ENCODE measurements at places on chromosomes 13 and 19. TPM values are rescaled to one million over a fixed set of nuclear protein-coding genes. Genes with fewer than 3 reads are reported as not detected.

DNA sequence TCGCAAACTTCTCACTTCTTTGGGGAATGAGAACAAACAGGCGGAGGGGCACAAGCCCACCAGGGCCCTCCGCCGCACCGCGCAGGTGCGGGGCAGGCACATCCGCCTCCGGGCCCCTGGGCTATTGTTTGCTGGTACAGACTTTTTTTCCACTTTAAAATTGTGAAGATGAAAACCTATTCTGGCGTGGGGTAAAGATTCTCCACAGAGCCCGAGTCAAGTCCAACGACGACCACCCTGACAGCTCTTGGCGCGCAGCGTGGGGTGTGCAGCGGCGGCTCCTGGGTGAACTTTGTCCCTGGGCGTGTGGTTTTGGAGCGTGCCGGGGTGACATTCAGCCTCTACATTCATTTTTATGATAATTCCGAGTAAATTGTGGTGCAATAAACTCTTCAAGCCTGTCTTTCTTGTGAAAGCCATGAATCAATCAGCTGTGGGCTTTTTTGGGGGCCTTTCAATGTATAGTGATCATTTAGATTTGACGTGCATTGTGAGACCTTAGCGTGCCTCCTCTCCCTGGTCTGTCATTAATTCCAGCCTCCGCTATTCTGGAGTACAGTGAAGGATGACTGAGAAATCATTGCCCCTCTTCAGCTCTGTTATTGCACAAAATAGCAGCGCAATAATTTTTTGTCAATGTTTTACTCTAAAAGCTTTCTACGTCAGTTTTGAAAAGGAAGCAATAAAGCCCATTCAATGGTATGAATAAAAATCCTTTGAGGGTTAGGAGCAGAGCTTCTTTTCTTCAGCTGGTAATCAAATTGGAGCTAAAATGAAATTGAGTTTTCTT, 90.0 kb downstream of the TEX29 start:
- H3K36me3 ChIP-seq = no peaks in the 10 kb centered on the region
- H3K4me3 ChIP-seq = no peak overlapping the region
- H3K4me1 ChIP-seq = no peaks in the 10 kb centered on the region
- peaks cover 21% of the 10 kb centered on the region for H3K27me3 ChIP-seq
- no peak overlapping the region for H3K27ac ChIP-seq

GRCh38 chr13:99792079-99792921, 179.3 kb downstream of the ZIC5 start:
- no peaks in the 10 kb centered on the region for H3K27me3 ChIP-seq
- no peak for DNase-seq
- no peak overlapping the region for H3K27ac ChIP-seq

The CNFN gene
- total RNA-seq = 2.2 TPM

DNA sequence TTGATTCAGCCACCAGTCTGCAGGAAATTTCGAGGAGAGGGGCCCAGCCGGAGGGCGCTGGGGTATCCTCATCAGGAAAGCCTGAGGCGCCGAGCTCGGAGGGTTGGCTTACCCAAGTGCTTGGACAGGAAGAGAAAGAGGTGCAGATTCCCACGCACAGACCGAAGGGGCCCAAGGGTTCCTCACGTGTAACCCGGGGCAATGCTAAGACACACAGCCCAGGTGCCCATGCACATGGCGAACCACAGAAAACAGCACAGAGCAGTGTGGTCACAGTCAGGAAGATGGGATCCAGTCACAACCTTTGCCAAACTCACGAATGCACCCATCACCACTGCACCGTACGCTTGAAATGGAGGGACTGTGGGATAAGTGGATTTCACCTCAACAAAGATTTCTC, 30.9 kb downstream of the GRTP1 start:
- H3K4me1 ChIP-seq = no peaks in the 10 kb centered on the region
- no peak overlapping the region for H3K27ac ChIP-seq
- no peaks in the 10 kb centered on the region for H3K27me3 ChIP-seq
- H3K4me3 ChIP-seq = no peak overlapping the region

GRCh38 chr19:44737238-44738071, 11.1 kb upstream of the BCL3 start:
- H3K27me3 ChIP-seq = no peaks in the 10 kb centered on the region
- peaks cover 11% of the 10 kb centered on the region for H3K4me1 ChIP-seq
- no peaks in the 10 kb centered on the region for H3K36me3 ChIP-seq
- DNase-seq = no peak
- H3K27ac ChIP-seq = no peak overlapping the region
